Stimulated activated CD4-positive, alpha-beta T cell treated with anti-CD3 and anti-CD28 coated beads, Interleukin-1b, Interleukin-23, amount 100 ng/mL, for 1 hour (primary cell): ENCODE measurements at places on chromosomes 3 and 15.

GRCh38 chr3:183180110-183180783, 17.7 kb upstream of the LAMP3 start:
- DNase-seq: no peak

GRCh38 chr3:170044795-170045244, 7.0 kb downstream of the GPR160 start:
- no peak for DNase-seq

GRCh38 chr3:52054661-52055511, 1.5 kb downstream of the DUSP7 start:
- no peak for DNase-seq

DNA sequence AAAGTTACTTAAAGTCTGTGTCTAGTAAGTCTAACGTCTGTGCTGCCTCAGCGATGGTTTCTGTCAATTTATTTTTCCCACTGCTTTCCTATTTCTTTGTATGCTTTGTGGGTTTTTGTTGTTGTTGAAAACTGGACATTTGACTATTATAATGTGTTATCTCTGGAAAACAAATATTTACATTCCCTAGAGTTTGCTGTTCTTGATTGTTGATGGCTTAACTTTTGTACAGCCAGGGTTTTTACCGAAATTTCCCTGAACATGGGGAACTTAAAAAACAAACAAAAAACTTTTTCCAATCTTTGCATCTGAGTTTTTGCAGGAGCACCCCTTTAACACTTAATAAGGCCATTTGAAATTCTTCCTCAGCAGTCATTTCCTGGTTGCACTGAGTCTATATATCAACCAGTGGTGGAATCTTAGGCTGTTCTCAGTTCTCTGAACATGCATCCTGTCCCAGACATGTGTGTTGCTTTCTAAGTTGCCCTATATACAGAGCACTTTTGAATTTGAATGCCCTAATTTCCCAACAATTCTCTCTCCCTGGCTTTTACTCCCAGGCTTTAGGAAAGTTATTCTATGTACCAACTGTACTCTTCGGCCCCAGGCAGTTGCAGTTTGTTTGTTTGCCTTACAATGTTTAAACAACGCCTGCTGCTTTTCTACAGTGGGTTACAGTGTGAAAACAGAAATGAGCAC, 11.8 kb upstream of the PIAS1 start:
- no peak for DNase-seq

GRCh38 chr15:33013827-33014445, 180.6 kb downstream of the FMN1 start:
- DNase-seq: no peak
